ENCODE measurements at places on chromosomes 13 and 19. TPM values are rescaled to one million over a fixed set of nuclear protein-coding genes. Genes with fewer than 3 reads are reported as not detected.
A peak's percentile ranks its signal among the peaks of the same experiment; 100 is the strongest.

- no peak overlapping the region for H3K27ac ChIP-seq
- no peak for DNase-seq
- no peak overlapping the region for H3K4me3 ChIP-seq
- H3K27me3 ChIP-seq: peaks cover 23% of the 10 kb centered on the region
These were observed 163.9 kb downstream of the KCTD15 start for GRCh38 chr19:33960566-33960965.

DNA sequence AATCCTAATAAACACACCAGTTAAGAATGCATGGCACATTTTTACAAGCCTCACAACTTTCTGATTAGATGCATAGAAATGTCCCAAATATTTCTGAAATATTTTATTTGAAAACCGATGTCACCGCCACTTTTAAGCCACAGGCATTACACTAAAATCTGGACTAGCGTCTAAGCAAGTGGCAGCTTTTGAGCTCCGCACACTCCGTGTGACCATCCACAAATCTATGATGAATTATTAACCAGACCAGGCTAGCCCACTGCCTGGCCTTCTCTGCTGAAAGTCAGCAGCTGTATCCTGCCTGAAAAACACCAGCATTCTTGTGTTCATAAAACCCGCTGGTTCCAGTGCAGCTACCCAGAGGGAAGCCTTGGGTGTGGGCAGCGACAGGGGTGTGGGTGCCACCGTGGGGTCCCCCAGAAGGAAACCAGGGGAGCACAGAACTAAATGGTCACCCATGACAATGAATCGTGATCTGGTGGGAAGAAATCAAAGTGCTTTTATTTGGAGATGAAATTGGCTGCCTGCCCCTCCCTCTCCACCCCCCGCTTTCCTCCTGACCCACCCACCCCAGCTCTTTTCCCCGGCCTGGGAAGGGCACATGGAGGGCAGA, 13.8 kb downstream of the RASA3 start:
- no peak for DNase-seq
- H3K4me1 ChIP-seq: peaks cover 31% of the 10 kb centered on the region
- peak overlapping the region; percentile 44 for H3K4me3 ChIP-seq

The IL17D gene
- 6.2 TPM for total RNA-seq

The ZSCAN4 gene
- total RNA-seq: not detected

GRCh38 chr13:51801631-51802099, 2.3 kb downstream of the DHRS12 start:
- no peaks in the 10 kb centered on the region for H3K36me3 ChIP-seq
- H3K27me3 ChIP-seq: no peaks in the 10 kb centered on the region
- H3K27ac ChIP-seq: peak overlapping the region; percentile 11

The DENND1C gene
- 0.63 TPM for total RNA-seq

DNA sequence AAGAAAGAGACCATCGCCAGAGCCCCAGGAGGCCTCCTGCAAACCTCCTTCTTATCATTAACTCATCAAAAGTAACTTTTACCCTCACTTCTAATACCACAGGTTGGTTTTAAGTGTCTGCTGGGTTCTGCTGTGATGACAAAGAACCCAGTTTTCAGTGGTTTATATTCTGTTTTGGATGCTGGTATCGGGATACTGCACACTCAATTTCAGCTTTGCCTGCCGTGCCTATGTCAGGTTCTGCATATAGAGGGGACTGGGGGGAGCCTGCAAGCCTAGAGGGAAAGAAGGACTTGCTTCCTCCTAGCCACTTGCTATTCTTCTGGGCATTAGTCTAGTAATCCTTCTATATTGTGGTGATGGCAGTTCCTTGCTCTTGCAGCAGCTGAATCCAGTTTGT, 242.4 kb downstream of the KCNRG start:
- no peak overlapping the region for H3K4me3 ChIP-seq
- H3K27ac ChIP-seq: no peak overlapping the region
- H3K36me3 ChIP-seq: no peaks in the 10 kb centered on the region
- no peaks in the 10 kb centered on the region for H3K27me3 ChIP-seq
- DNase-seq: no peak
- no peaks in the 10 kb centered on the region for H3K4me1 ChIP-seq

DNA sequence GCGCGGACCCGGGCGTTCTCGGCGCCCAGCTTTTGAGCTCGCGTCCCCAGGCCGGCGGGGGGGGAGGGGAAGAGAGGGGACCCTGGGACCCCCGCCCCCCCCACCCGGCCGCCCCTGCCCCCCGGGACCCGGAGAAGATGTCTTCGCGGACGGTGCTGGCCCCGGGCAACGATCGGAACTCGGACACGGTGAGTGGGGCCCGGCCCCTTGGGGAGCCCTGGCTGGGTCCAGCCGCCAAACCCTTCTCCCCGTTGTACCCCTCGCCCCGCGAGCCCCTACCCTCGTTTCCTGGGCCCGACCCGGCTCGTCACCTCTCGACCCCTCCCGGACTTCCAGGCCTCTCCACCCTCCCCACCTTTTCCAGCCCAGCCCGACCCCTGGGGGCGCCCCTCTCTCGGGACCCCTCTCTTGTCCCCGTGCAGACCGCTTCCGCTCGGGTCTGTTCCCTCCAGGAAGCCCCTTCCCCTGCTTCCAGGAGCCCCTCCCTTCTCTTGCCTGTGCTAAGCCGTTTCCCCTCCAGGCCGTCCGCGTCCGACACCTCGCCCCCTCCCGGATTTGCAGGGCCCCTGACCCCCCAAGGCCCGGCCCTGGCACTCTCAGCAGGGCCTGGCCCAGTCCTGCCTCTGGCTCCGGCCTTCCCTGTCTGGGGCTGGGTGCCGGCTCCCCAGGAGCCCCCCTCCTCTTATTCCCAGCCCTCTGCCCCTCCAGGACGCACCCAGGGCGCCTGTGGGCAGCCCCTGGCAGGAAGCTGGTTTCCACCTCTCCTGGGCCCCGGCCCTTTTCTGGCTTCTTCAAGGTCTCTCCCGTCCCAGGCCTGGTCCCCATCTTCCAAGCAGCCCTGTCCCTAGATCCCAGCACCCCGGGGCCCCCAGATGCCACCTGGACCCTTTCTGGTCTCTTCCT, 632 bp downstream of the MARK4 start:
- H3K36me3 ChIP-seq: no peaks in the 10 kb centered on the region
- H3K4me3 ChIP-seq: peak overlapping the region; percentile 79
- DNase-seq: no peak
- peaks cover 22% of the 10 kb centered on the region for H3K4me1 ChIP-seq
- peak overlapping the region; percentile 75 for H3K27ac ChIP-seq

The TYROBP gene
- total RNA-seq: not detected

The GRIN3B gene
- 0.29 TPM for total RNA-seq

The STAP2 gene
- 75.3 TPM for total RNA-seq

The CDC42EP5 gene
- total RNA-seq: 114 TPM

The ADGRE3 gene
- not detected for total RNA-seq

The SLAIN1 gene
- 33.4 TPM for total RNA-seq

DNA sequence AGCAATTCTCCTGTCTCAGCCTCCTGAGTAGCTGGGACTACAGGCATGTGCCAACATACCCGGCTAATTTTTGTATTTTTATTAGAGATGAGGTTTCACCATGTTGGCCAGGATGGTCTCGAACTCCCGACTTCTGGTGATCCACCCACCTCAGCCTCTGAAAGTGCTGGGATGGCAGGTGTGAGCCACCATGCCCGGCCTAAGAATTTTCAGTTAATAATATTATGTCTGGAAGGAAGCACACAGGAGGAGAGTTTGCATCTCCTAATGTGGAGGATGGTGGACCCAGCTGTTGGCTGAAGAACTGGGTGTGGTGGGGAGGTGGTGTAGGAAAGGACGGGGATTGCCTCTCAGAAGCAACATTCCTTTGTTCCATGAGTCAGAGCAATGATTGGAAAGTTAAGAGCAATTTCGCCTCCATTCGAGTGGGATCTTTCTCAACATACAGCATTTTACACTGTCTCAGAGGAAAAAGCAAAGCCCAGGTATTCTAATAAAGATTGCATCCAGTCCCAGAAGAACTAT, 11.9 kb downstream of the PDCD2L start:
- no peak overlapping the region for H3K27ac ChIP-seq
- no peak overlapping the region for H3K4me3 ChIP-seq
- DNase-seq: no peak
- no peaks in the 10 kb centered on the region for H3K4me1 ChIP-seq

GRCh38 chr13:26914624-26915023, 154.0 kb upstream of the GPR12 start:
- H3K27ac ChIP-seq: no peak overlapping the region
- no peak overlapping the region for H3K4me3 ChIP-seq
- H3K27me3 ChIP-seq: peaks cover 16% of the 10 kb centered on the region

- H3K4me3 ChIP-seq: no peak overlapping the region
- no peaks in the 10 kb centered on the region for H3K36me3 ChIP-seq
- H3K27ac ChIP-seq: no peak overlapping the region
- peaks cover 3% of the 10 kb centered on the region for H3K4me1 ChIP-seq
These were observed 186.2 kb upstream of the GPR12 start for GRCh38 chr13:26946684-26947343.

- H3K36me3 ChIP-seq: peaks cover 6% of the 10 kb centered on the region
- no peak for DNase-seq
- H3K4me3 ChIP-seq: no peak overlapping the region
- no peak overlapping the region for H3K27ac ChIP-seq
- no peaks in the 10 kb centered on the region for H3K27me3 ChIP-seq
- peaks cover 5% of the 10 kb centered on the region for H3K4me1 ChIP-seq
These were observed 22.1 kb downstream of the CAPN12 start for GRCh38 chr19:38721979-38722773.

- H3K4me1 ChIP-seq: peaks cover under 1% of the 10 kb centered on the region
- DNase-seq: no peak
- H3K27me3 ChIP-seq: peaks cover 33% of the 10 kb centered on the region
- no peaks in the 10 kb centered on the region for H3K36me3 ChIP-seq
- H3K27ac ChIP-seq: no peak overlapping the region
These were observed 128.7 kb downstream of the UQCRFS1 start for GRCh38 chr19:29084266-29084665.

GRCh38 chr13:73072239-73072900, 13.6 kb downstream of the KLF5 start:
- peak overlapping the region; percentile 16 for H3K4me3 ChIP-seq
- peaks cover 68% of the 10 kb centered on the region for H3K4me1 ChIP-seq
- no peak for DNase-seq
- peaks cover 27% of the 10 kb centered on the region for H3K36me3 ChIP-seq

The KLK3 gene
- total RNA-seq: not detected

- no peaks in the 10 kb centered on the region for H3K4me1 ChIP-seq
- H3K4me3 ChIP-seq: no peak overlapping the region
- no peak for DNase-seq
- no peaks in the 10 kb centered on the region for H3K27me3 ChIP-seq
- no peak overlapping the region for H3K27ac ChIP-seq
- no peaks in the 10 kb centered on the region for H3K36me3 ChIP-seq
These were observed 1291.7 kb upstream of the MIR17HG start for GRCh38 chr13:90055760-90056159.

DNA sequence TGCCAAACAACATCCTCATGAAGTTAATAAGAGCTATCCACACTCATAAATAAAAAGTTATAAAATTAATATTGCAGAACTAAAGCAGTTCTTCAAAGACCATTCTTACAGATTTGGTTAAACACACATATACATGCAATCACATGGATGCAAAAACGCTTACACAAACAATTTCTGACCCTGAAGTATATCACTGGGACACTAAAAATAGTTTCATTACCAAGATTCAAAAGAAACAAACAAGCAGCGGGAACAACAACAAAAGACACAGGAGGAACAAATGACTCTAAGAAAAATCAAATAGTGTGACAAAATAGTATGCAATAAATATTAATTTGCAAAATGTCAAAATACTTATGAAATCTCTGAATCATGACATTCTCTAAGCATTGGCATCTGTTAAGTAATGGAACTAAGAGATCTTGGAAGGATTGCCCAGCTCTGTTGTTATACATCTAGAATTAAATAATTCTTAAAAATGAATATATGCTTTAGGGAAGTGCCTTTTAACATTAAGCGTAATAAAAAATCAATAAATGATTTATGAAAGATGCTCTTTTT, 132.2 kb downstream of the PCDH9 start:
- H3K4me1 ChIP-seq: peaks cover 25% of the 10 kb centered on the region
- H3K36me3 ChIP-seq: no peaks in the 10 kb centered on the region
- H3K4me3 ChIP-seq: no peak overlapping the region
- no peak overlapping the region for H3K27ac ChIP-seq
- no peak for DNase-seq

- DNase-seq: no peak
- H3K4me1 ChIP-seq: peaks cover 4% of the 10 kb centered on the region
- no peak overlapping the region for H3K27ac ChIP-seq
- peaks cover 2% of the 10 kb centered on the region for H3K36me3 ChIP-seq
- peaks cover 43% of the 10 kb centered on the region for H3K27me3 ChIP-seq
These were observed 90.1 kb upstream of the ABCC4 start for GRCh38 chr13:95391362-95391761.

The CHERP gene
- total RNA-seq: 78.4 TPM

GRCh38 chr13:47800593-47800992, 200.5 kb downstream of the SUCLA2 start:
- peaks cover 2% of the 10 kb centered on the region for H3K36me3 ChIP-seq
- no peak overlapping the region for H3K4me3 ChIP-seq
- no peak overlapping the region for H3K27ac ChIP-seq
- H3K4me1 ChIP-seq: no peaks in the 10 kb centered on the region

DNA sequence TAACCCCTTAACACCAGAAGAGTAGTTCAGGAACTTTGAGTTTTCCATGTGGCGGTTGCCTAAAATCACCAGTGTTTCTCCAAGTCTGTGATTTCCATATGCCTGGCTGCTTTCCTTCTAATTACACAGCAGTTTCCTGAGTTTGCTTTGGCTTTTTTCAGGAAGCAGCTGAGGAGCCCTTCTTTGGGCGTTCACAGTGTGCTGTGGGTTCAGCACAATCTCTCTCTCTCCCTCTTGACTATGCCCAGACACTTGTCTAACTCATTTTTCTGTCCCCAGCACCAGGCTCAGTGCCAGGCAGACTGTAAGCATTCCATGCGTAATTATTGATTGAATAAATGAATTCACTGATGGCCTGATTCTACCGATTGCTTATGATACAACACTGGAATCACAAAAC, 19.7 kb downstream of the SCEL start:
- no peak overlapping the region for H3K4me3 ChIP-seq
- no peak overlapping the region for H3K27ac ChIP-seq
- DNase-seq: no peak
- H3K27me3 ChIP-seq: no peaks in the 10 kb centered on the region
- H3K36me3 ChIP-seq: no peaks in the 10 kb centered on the region
- peaks cover 30% of the 10 kb centered on the region for H3K4me1 ChIP-seq

GRCh38 chr13:20136781-20137703, 23.8 kb downstream of the GJA3 start:
- peak; percentile 57 for DNase-seq
- H3K27ac ChIP-seq: no peak overlapping the region
- H3K4me3 ChIP-seq: peak overlapping the region; percentile 49
- peaks cover 30% of the 10 kb centered on the region for H3K27me3 ChIP-seq
- H3K4me1 ChIP-seq: peaks cover 31% of the 10 kb centered on the region

The ALG11 gene
- total RNA-seq: 65.7 TPM

DNA sequence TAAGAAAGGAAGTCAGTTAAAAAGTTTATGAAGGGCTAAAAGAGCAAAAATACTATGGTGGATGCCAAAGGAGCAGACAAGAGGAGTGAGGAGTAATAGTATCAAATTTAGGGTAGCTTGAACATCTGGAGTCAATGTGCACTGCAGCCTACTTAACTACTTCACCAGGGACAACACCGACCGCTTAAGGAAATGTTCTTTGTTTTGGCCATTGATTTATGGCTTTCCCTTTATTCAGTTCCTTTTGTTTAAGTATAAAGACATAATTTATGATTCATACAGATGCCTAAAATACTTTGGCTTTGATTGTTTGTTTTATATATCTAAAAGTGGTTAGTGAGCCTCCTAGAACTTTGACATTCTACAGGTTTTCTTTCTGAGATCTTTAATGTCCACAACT, 276.3 kb upstream of the PRR20A start:
- H3K27me3 ChIP-seq: no peaks in the 10 kb centered on the region
- H3K4me1 ChIP-seq: peaks cover 1% of the 10 kb centered on the region
- H3K27ac ChIP-seq: no peak overlapping the region
- DNase-seq: no peak
- H3K4me3 ChIP-seq: no peak overlapping the region

All from mesothelial cell of epicardium (in vitro differentiated cells).